Activated T-cell treated with anti-CD3 and anti-CD28 coated beads for 4 hours (primary cell): ENCODE measurements at places on chromosomes 2 and 18.

- DNase-seq, result no peak
Measured at GRCh38 chr2:33873076-33873605, 274.0 kb upstream of the FAM98A start.

GRCh38 chr2:193505620-193506019, 1310.9 kb upstream of the TMEFF2 start:
- no peak for DNase-seq

DNA sequence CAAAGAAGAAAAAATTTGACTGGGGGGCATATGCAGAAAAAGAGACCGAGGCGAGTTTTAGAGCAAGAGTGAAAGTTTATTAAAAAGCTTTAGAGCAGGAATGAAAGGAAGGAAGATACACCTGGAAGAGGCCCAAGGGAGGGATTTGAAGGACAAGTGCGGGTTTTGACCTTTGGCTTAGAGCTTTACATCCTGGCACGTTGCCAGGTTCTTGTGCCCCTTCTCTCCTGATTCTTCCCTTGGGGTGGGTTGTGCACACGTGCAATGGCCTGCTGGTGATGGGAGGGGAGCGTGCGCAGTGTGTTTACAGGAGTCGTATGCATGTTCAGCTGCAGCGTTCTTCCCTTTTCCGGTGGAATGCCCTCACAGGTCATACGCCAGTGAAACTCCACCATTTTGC, 208.8 kb downstream of the NBAS start:
- DNase-seq, result no peak

DNA sequence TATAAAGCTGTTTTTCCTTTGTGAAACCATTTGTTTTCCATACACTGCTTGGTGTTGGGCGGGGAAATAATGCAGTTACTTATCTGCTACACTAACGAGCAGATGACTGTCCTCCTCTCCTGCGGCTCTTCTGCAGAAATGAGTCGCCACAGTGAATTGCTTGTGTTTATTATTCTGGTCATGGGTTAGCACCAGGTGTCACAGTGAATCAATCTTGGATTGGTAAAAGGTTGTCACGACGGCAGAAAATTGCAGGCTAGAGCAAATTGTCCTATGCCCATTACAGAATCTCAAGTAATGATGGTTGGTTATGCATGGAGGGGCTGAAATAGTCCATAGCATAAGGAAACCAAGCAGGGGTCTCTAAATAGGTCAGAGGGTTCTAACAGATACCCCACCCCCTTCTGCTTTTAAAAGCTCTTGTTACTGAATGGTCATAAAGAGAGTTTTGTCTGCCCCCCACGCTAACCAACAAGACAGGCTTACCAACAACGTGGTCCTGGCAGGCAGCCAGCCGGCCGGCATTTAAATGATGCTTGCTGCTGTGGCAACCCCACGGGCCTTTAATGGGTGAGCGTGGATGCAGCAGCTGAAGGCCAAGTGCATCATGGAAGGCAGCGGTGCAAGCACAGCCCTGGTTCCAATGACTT, 29.5 kb downstream of the RAB31 start:
- no peak for DNase-seq

GRCh38 chr18:23530195-23530594, 26.9 kb downstream of the RMC1 start:
- DNase-seq, result no peak

DNA sequence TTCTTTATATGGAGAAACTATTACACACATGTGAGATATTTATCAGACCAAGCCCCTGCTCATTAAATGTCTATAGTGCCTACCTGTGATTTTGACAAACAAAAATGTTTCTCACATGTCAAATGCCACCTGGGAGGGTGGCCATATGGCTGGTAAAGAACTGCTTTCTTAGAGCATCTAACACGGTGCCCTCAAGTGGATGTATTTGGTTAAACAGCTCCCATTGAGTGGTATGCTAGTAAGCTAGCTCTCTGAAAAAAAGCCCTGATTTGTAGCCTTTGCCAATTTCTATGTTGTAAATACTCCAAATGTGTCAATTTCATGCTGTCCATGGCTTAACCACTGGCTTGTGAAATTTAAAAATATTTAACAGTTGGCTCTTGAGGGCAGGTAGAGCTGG, 94.6 kb downstream of the PMAIP1 start:
- DNase-seq, result no peak

DNA sequence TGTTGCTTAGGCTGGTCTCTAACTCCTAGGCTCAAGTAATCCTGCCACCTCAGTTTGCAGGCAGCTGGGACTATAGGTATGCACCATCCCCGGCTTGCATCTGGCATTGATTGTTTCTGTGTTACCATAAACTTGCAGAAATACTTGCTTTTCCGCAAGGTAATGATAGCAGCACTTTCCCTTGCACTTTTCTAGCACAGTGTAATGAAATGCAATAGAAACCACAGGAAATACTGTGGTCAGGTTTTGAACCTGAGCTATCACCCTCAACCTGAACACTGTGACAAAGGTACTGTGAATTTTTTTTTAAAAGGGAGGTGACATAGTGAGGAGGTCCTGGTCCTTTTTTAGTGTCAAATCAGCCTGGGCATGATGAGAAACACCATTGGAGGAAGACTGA, 38.3 kb downstream of the DHRS9 start:
- no peak for DNase-seq

- no peak for DNase-seq
Measured at GRCh38 chr2:75431763-75432162, 129.0 kb downstream of the EVA1A start.

DNA sequence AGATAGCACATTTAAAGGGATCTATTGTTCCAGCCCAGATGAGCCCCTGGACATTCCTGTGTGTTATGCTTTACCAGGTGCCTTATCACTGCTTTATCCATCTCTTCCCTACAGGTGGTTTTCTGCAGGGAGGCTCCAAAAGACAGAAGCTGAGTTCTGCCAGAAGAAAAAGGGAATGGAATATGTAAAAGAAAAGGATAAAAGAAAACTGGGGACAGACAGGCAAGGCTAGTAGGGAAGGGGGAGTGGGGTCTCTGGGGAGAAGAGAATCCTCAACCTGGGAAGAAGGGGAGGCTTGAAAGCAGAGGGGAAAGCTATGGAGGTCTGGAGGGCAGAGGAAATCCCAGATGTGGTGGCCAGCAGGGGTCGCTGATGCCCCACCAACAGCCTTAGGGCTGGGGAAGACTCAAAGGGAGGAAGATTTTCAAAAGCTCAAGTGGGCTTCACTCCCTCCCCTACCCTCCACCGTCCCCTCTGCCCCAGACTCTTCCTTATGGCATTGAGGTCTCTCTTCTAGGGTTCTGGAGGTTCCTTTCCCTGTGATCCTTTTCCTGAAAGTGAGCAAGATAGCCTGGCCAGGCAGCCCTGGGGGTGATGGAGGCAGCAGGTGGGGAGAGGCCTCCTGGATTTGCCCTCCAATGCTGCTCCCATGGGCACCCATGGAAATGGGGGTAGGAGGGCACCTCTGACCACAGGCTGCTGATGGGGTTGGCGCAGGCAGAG, 178.1 kb upstream of the PKDCC start:
- DNase-seq, result peak; percentile 59

GRCh38 chr18:63342206-63342605, 22.6 kb upstream of the BCL2 start:
- no peak for DNase-seq

- no peak for DNase-seq
Measured at GRCh38 chr2:120490091-120490798, 144.3 kb downstream of the INHBB start.

GRCh38 chr2:210655229-210655975, 99.0 kb downstream of the CPS1 start:
- no peak for DNase-seq

DNA sequence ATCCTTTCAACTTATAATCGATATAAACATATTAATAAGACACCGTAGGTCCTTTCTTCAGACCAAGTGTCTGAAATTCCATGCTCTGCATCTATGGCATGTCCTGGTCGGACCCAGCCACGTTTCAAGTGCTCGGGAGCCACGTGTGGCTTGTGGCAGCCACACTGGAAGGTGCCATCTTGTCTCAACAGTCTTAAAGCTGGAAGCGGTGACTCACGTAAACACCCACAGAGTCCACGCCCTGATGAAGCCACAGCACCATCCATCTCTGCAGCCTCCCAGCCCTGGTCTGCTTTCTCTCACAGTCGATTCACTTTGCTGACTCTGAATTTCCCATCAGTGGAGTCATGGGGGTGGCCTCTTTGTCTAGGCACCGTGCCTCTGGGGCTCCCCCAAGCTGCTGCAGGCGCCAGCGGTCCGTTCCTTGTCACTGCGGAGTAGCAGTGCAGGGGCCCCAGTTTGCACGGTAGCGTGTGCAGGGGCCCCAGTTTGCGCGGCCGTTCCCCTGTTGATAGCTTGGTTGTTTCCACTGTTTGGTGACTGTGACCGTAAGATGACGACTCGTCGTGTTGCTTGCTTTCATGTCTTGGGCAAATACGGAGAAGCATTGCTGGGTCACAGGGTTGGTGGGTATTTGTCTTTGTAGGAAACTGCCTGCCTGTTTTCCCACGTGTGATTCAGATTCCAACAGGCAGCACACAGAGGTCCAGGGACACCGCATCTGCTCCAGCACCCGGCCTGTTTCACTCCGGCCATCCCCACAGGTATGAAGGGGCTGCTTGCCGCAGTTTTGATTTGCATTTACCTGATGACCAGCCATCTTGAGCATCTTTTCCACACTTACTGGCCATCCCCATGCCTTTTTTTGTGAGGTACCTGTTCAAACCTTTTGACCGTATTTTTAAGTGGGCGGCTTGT, 240.3 kb downstream of the HDAC4 start:
- no peak for DNase-seq

- no peak for DNase-seq
Measured at GRCh38 chr2:179233083-179233490, 31.5 kb downstream of the SESTD1 start.

- no peak for DNase-seq
Measured at GRCh38 chr2:201450954-201451291, 335 bp downstream of the TRAK2 start.

GRCh38 chr18:23626451-23627279, 36.0 kb downstream of the ANKRD29 start:
- DNase-seq, result no peak
